ENCODE measurements at places on chromosomes 12 and 14.

GRCh38 chr14:100098171-100098570, 32.9 kb downstream of the EVL start:
- DNase-seq = no peak

DNA sequence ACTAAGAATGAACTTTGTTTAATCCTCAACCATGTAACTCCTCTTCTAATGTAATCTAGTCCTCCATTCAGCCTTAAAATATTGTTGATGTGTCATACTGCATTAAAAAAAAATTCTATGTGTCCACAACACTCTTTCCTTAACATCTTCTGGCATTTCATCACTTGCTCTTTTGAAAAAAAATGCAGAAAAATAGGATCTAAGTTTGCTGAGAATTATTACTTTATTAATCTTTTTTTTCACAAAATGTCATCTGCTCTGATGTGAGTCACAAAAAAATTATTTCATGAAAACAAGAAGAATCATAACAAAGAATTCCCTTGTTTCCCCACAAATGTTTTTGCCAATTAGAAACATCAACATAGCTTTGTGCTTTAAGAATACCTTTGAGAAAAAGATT, 410.1 kb upstream of the MGAT4C start:
- no peak for DNase-seq

- DNase-seq = no peak
Observed at GRCh38 chr12:45587012-45587411, 142.5 kb upstream of the ARID2 start.

GRCh38 chr12:25707056-25707455, 154.0 kb upstream of the LMNTD1 start:
- no peak for DNase-seq

DNA sequence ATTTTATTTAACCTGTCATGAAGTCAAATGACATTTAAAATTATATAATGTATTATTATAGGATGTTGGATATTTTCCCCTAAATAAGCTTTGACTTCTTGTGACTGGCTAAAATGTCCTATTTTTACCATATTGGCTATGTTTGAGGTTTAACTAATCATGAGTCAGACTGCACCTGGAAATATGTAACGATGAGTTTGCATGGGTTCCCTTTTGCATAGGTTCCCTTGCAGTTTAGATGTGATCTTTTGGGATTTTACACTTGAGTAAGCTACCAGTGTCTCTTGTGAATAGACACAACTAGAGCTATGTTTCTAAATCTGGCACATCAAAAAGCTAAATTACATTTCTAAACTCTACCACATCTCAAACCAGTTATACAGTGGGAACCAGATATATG, 5.2 kb downstream of the PDZRN4 start:
- no peak for DNase-seq

GRCh38 chr14:47269756-47270492, 405.5 kb downstream of the MDGA2 start:
- no peak for DNase-seq

- DNase-seq = no peak
Observed at GRCh38 chr12:8953773-8954402, 4.4 kb upstream of the M6PR start.

DNA sequence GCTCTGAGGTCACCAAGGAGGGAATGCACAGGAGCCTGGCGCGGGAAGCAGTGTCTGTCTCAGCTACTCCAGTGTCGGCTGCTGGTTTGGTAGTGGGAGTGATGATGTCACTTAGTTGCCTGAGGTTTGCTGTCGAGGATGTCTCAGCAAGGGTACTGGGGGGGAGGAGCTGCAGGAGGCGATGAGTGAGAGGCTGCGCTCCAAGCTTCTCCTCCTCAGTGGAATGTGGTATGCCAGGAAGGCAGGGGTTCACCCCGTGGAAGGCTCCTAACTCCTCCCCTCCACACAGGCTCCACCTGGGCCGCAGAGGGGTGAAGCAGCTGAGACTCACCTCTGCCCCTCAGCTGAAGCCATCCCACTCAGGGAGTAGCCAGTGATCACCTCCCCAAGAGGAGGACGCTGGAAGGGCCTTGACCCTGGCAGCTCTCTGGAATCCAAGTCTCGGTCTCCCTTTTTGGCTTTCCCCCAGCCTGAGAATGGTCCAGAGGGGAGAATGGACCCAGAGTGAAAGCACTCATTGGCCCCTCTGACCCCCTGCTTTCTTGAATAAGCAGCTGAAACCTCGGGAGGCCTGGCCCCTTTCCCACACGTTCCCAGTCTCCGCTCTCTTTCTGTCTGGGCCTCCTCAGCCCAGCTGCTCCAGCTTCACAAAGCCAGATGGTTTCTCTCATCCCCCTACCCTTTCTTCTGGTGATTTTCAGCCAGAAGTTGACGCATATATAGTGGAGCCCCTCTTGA, 178.9 kb upstream of the FKBP4 start:
- DNase-seq = no peak

DNA sequence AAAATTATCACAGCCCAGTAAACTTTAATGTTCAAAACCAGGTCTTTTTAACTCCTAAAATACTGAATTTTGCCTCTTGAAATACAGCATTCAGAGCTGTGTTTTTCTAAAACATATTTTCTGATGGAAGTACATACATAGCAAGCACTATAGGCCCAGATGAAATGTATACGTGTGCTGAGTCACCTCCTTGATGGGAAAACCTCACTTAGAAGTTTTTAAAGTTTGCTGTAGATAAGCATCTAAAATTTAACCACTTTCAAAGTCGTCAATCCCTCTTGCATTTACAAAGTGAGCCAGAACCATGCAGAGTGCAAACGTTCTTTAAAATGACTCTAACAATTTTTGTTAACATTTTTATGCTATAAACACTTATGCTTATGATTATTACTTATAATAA, 618.8 kb downstream of the RPS29 start:
- DNase-seq = no peak

- DNase-seq = no peak
Observed at GRCh38 chr14:33948145-33948868, 2.6 kb downstream of the EGLN3 start.

GRCh38 chr14:96844857-96845570, 47.8 kb downstream of the VRK1 start:
- DNase-seq = no peak

DNA sequence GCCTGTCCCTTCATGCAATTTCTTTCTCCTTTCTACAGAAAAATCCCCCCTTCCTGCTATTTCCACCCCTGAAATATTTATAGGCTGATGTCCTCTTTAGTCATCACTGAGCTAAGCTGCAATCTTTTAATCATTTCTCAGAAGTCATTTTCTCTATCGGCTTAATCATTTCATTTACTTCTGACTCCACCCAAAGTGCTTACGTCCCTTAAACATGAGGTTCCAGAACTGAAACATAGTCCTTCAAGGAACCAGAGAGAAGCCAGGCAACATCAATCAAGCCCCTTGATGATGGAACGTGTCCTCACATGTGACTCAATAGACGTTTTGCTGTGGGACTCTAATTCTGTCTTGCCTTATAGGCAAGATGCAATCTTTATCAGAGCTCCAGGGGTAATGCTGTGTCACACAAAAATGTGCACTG, 148.7 kb upstream of the KRR1 start:
- DNase-seq = no peak

DNA sequence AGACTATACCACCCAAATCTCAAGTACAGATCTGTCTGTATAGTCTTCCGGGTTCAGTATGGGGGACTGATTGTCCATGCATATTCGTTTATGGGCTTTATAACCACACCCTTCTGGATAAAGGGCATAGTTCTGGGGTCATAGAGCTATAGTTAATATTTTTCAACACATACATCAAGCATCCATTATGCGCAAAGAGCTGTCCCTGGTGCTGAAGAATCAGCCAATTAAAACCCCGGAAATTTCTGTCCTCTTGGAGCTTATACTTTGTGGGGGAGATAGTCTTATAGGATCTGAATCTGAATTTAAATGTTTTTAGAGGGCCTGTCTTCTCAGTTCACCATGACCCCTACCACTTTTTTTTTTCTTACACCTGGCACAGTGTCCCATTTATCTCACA, 256.7 kb downstream of the SUDS3 start:
- DNase-seq = no peak

- DNase-seq = peak; percentile 30
Observed at GRCh38 chr12:55142669-55143565, 16.7 kb downstream of the OR9K2 start.

- DNase-seq = no peak
Observed at GRCh38 chr14:80212023-80212397, 706 bp upstream of the DIO2 start.

DNA sequence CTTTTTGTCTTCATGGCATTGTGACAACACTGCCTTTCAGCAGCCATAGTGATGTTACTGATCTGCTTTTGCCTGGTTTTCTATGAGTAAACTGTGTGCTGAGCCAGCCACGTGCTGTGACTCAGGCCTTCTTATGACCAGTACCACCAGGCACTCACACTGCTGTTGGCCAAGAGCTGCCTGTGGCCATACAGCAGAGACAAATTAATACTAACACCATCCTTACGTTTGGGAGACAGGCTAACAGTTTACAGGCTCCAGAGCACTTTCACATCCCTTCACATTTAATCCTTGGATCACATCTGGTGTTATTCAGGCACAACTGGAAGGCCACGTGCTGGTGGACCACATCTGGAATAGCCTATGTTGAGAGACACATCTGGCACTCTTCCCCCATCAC, 377.9 kb downstream of the CCDC91 start:
- DNase-seq = no peak

GRCh38 chr12:56657416-56658379, 11.9 kb upstream of the ATP5F1B start:
- no peak for DNase-seq

DNA sequence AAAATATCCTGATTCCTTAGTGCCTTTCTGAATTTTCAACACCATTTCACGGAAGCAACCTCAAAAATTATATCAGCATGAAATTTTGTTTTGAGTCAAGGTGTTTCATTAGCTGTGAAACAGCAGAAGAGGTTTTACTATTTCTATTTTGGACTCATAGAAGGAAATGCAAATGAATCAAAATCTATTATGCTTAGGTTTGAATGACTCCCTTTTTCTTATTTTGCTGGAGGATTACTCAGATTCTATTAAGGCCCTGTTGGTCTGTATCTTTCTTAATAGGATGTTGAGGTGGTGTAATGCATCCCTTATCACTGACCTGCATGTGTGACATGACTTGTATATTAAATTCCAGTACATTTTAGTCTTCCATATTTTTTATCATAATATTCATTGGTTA, 165.8 kb downstream of the TMTC2 start:
- DNase-seq = no peak

- DNase-seq = no peak
Observed at GRCh38 chr12:93939641-93940325, 208.6 kb upstream of the PLXNC1 start.

- DNase-seq = no peak
Observed at GRCh38 chr12:23671881-23672280, 277.6 kb downstream of the SOX5 start.

GRCh38 chr12:64497903-64498302, 46.0 kb downstream of the TBK1 start:
- DNase-seq = no peak

DNA sequence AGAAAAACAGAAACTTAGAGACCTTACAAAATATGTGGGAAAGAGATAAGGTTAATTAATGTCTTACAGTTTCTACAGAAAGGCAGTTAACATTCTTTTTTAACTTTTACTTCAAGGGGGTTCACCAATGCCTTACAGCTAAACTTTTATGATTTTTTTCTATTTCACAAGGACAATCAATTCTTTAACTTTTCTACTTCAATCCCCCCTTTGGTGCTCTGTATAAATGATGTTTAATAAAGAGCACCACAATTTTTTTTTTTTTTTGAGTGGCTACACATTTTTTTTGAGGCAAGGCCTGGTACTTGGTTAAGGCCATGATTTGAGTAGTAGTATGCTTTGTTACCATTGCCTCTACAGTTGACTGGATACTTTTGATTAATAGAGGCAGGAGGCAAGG, 279.6 kb downstream of the PRKD1 start:
- DNase-seq = no peak

- DNase-seq = no peak
Observed at GRCh38 chr14:23622990-23623389, 13.2 kb upstream of the DHRS2 start.

DNA sequence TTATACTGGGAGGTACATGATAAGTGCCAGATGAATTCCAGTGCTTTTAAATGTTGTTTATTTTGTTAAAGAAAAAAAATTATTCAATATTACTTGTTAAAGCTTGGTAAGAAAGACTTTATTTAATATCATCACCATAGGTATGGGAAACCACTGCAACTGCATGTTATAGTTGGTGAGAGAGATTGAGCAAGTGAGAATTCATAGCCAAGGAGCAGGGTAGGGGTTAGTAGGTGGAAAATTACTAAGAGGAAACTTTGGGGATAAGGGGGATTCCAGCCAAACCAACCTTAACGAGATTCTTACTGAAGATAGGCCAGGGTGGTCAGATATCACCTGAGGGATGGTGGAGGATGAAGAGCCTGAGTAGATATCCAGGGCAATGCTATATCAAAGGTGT, 38.4 kb downstream of the SLC16A7 start:
- no peak for DNase-seq

DNA sequence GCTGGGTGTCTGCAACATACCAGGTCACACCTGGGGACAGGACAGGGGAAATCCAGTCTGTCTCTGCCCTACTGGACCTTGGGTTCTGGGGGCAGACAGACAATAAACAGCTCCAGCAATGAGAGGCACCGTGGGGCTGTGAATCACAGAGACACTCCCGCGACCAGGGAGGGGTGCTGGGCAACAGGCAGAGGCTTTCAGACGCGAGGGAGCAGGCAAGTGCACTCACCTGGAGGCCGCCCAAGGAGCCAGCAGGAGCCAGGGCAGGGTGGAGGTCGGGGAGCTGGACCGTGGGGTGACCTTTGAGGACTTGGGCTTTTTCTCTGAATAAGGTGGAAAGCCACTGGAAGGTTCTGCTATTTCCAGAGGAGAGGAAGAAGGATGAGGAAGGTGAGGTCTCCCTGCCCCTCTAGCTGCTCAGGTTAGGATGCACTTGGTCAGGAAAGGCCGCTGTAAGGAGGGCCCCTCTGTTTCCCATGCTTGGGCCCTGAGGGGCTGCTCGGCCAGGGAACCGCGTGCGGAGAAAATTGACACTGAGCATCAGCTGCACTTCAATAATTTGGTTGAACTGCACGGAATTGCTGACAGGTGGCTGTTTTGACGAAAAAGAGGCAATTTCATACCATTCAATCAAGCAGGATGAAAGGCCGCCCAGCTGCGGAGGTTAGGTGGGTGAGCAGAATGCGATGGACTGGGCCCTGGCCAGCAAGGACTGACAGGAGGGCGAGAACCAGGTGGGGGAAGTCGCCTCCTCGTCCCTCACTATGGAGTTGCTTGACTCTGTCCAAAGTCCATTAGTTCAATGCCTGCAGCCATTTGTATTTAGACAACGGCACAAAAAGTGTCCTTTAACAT, 42.2 kb downstream of the JAG2 start:
- no peak for DNase-seq

GRCh38 chr12:128664501-128664900, 159.3 kb downstream of the SLC15A4 start:
- no peak for DNase-seq

Data from COR-L47 (cell line).